ENCODE measurements at places on chromosomes 5 and 9.

DNA sequence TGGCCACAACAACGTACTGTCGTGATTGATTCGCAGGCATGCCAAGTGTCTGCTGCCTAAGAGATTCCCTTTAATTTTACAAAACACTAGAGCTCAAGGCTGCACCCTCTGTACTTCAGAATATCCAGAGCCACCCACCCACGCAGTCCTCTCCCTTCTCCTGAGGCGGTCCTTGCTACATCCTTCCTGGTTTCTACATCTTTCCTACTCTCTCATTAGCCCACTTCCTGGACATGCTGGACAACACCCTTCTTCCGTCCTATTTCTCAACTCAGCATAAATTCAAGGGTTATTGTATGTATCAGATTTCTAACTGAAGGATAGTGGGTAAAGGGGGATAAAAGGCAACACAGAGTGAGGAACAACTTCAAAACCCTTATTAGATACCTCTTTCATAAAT, 148.4 kb upstream of the MAP3K1 start:
- DNase-seq, result no peak

DNA sequence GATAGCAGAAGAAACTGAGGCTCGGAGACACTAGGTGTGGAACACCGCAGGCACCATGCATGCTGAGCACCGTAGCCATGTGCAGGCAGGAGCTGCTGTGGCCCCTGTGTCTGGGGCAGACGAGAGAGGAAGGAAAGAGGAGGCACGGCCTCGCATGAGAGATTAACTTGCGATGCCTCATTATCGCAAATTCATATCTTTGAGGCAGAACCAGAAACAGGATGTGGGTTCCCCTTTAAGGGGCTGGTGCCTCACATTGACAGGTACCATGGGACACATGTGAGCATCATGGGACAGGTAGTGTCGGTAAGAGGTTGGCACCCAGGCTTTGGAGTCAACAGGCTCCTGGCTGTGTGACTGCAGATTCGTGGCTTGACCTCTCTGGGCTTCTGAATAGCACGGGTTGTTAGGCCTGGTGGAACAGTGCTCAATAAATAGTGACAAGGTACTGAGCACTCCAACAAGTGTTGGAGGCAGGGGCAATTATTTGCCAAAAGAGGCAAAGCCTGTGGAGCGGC, 40.8 kb downstream of the NAIF1 start:
- DNase-seq, result no peak

DNA sequence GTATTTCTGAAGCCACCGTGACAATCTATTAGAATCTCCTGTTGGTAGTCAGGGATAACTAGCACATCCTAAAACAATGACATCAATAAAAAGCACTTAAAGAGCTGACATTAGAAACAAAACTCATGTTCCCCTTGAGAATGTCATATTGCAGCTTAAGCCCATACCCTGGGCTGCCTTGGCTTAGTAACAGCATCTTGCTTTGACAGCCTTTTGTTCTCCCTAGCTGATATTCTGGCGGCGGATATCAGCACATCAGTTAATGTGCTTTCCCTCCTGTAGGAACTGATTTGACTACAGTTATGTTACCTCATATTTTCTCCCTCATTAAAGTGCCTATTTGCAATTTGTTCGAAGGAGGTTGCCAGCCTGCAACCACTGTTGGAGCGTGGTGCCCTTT, 214.1 kb downstream of the CD180 start:
- DNase-seq, result no peak

DNA sequence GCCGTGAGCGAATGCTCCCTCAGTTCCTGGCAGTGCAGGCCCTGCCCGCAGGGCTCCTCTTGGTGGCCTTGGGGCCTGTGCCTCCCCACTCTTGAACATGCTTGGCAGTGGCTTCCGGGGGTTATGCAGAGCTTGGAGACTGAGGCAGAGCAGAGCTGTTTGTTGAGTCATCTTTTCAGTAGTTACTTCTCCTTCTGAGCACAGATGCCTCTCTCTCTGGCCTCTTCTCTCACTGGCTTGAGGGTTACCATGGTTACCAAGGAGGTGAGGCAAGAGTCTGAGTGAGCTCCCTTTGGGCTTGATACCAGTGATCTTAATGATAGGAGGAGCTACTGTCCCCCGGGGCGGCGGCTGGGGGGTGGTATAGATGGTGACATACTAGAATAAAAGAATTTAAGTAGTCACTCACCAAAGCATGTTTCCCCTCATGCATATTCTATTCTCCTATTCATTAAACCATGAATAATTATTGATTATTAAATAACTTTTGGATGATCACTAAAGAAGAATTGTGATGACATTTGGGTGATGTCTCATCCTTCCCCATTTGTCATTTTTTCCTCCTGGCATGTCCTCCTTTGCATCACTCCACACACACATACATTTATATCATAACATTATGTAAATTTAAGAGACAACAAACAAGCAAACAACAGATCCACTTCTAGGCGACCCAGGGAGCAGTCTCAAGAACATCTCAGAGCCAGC, 111.1 kb downstream of the ARHGAP26 start:
- no peak for DNase-seq

DNA sequence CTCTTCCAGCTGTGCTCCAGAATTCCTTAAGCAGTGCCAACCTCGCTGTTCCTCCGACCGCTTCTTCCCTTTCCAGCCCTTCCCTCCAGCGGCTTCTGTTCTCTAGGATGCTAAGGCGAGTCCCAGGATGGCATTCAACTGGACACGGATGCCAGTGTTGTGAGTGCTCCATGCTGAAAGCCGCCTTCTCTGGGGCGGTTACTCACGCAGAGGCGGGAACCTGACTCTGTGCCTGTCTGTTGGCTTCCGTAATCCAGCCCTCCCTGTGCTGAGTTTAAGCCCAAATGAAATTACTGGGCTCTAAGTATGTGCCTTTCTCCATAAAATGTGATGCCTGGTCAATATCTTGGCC, 20.2 kb downstream of the COL5A1 start:
- no peak for DNase-seq

GRCh38 chr5:81238460-81238859, 5.3 kb downstream of the CKMT2 start:
- no peak for DNase-seq

GRCh38 chr9:18673179-18673578, 199.2 kb downstream of the ADAMTSL1 start:
- no peak for DNase-seq

DNA sequence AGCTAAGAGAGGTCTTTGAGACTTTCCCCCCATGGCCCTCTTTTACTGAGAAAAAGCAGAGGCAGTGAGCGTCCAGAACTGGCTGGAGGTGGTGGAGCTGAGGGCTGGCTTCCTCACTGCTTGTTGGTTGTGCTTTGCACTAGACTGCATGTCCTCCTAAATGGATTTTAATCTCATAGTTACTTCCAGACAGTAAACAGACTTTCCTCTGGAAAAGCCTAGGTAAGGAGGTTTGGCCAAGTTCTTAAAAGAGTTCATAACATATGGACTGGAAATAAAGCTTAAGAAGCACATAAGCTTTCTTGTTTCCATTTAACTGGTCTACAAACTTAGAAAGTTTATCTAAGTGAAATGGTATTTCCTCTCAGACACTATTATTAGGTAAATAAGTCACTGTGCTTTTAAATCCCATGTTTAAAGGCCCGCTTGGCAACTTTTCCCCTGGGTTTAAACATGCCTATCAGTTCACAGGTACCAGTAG, 2.0 kb downstream of the ASPN start:
- no peak for DNase-seq

GRCh38 chr5:9479990-9480389, 65.9 kb downstream of the SEMA5A start:
- no peak for DNase-seq

GRCh38 chr5:9782826-9783560, 152.8 kb upstream of the TAS2R1 start:
- no peak for DNase-seq

All from foreskin melanocyte (primary cell).